ENCODE measurements at places on chromosomes 6 and 20. TPM values are rescaled to one million over a fixed set of nuclear protein-coding genes. Genes with fewer than 3 reads are reported as not detected.

The SLC17A3 gene
- 0.66 TPM for total RNA-seq

The SLC17A9 gene
- total RNA-seq = 7.6 TPM

The RAB44 gene
- total RNA-seq = 0.10 TPM

The TRIM10 gene
- 0.05 TPM for total RNA-seq

The PPP1R16B gene
- 139 TPM for total RNA-seq

The CCN6 gene
- 0.17 TPM for total RNA-seq

The FOXF2 gene
- not detected for total RNA-seq

The TCP11 gene
- total RNA-seq = not detected

The TRAPPC3L gene
- total RNA-seq = not detected

The BHLHE23 gene
- not detected for total RNA-seq

The SLC39A7 gene
- total RNA-seq = 67.1 TPM

The SIRPB1 gene
- total RNA-seq = 1.6 TPM

The PHF10 gene
- total RNA-seq = 89.3 TPM

The GLP1R gene
- total RNA-seq = not detected

The TMEM14C gene
- 57.3 TPM for total RNA-seq

The ENPP3 gene
- total RNA-seq = 5.7 TPM

The TMC2 gene
- total RNA-seq = not detected

The FRS3 gene
- 5.3 TPM for total RNA-seq

The NCOA5 gene
- total RNA-seq = 30.4 TPM

The NFS1 gene
- total RNA-seq = 36.2 TPM

All from activated T-helper 1 cell treated with anti-CD3 and anti-CD28 coated beads, Interleukin-12 subunit alpha, Interleukin-12 subunit beta, Interleukin-2, Interleukin-4 antibody, amounts not matched to agents 30 ng/mL and 10 ng/mL and 1 ng/mL, durations not matched to agents 14 hours and 24 hours and 36 hours (primary cell).